ENCODE measurements at places on chromosomes 12 and 14. TPM values are rescaled to one million over a fixed set of nuclear protein-coding genes. Genes with fewer than 3 reads are reported as not detected.

GRCh38 chr12:122399592-122400373, 22.7 kb downstream of the CLIP1 start:
- no peak for DNase-seq

DNA sequence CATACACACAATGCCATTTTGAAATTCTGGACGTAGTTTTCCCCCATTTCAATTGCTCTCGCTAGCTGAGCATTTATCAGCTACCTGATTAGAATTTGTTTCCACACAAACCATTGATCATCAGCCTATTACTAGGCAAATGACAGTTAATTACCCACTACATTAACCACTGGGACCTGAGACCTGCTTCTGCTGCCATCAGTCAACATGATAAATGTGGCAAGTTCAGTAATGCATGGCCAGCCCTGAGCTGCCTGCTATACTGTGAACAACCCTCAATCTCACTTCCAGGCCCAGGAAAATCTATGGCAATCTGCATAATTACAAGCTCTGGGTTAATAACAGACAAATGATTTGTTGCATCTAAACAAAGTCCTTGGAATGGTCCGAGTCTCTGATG, 43.5 kb downstream of the LMO3 start:
- DNase-seq: no peak

GRCh38 chr12:122028165-122028904, 6.7 kb downstream of the BCL7A start:
- DNase-seq: no peak

Gene FGF23
- not detected for total RNA-seq

Gene HNF1A
- not detected for total RNA-seq

DNA sequence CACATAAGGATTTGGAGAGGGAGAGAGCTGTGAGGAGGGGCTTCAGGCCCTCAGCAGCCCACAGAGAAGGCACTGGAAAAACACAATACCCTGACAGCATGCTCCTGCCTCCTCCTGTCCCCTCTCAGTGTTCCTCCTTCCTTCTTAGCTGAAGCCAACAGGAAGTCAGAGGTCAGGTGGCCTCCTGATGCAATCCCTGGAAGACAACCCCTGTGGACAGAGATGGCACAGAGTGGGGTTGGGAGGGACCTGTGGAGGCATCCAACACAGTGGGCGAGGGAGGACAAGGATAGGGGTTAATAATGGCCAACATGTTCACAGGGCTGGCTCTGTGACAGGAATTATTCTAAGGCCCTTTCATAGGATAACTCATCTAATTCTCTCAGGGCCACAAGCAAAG, 15.4 kb upstream of the IFI27L2 start:
- DNase-seq: no peak

DNA sequence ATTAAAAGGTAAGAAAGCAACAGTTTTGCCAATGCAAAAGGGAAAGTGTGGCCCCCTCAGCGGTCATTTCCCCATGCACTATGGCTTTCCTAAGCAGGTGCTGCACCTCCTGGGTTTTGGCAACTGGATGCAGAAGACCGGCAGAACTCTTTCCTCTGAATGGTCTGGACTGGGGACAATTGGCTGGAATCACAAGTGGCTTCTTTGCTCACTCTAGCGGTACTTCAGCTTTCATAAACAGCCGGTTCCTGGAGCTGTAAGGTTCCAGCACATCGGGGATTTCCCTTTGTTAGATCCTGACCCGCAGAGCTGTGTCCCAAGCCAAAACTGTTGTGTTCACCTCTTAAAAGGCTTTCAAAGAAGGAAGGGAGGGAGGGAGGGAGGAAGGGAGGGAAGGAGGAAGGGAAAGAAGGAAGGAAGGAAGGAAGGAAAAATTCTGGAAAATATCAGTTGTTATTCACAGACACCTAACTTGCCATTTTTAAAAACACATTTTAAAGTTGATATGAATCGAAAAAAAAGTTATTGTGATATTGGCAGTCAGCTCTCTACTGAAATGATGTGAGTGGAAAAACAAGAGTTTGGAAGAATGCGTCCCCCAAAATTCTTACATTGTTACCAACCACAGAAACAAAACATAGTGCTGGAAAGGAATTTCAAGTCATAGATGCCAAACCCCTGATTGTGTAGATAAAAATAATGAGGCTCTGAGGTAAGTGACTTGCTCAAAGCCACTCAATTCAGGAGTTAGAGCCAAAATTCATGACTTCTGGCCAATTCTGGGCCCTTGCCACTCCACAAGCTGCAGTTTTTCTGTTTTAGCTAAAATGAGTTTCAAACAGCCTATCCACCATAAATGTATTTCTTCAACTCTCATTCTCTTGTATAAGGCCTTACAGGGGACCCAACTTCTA, 220.6 kb upstream of the HMGA2 start:
- no peak for DNase-seq

All from chondrocyte (in vitro differentiated cells).